NCI-H1105 (cell line): ENCODE measurements at places on chromosomes 4 and X.
A peak's percentile ranks its signal among the peaks of the same experiment; 100 is the strongest.

- no peak for DNase-seq
Measured at GRCh38 chrX:110414679-110415439, 56.2 kb downstream of the RTL9 start.

GRCh38 chr4:140935254-140935653, 179.1 kb upstream of the TBC1D9 start:
- peak; percentile 40 for DNase-seq

- DNase-seq = no peak
Measured at GRCh38 chrX:154333837-154334271, 38.3 kb downstream of the TKTL1 start.

- no peak for DNase-seq
Measured at GRCh38 chr4:110635163-110635865, 12.4 kb upstream of the PITX2 start.

GRCh38 chrX:48538641-48539344, 721 bp upstream of the TBC1D25 start:
- DNase-seq = no peak

GRCh38 chr4:177281351-177281909, 28.2 kb upstream of the NEIL3 start:
- DNase-seq = no peak

DNA sequence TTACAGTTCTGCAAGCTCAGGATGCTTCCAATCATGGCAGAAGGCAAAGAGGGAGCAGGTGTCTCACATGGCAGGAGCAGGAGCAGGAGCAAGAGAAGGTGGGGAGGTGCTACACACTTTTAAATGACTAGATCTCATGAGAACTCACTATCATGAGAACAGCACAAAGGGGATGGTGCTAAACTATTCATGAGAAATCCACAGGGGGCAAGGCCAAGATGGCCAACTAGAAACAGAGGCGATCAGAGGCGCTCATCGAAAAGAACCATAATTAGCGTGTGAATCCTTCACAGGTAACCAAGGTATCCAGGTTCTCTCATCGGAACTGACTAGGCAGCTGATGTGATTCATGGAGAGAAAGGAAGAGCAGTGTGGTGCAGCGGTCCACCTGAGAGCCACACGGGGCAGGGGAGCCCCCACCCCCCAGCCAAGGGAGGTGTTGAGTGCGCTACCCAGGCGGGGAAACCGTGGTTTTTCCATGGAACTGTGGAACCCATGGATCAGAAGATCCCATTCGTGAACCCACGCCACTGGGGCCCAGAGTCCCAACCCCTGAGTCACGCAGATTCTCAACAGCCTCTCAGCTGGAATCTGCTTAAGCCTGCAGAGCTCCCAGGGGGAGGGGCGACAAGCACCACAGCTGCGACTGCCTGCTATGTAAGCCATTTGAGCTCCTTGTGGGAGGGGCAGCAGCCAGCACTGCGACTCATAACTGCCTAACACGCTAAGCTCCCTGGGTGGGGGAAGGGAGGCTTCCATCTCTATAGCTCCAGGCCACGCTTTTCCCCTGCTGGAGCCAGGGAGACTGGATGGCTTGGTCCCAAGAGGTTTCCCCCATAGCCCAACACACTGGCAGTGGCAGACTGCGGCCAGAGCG, 46.7 kb downstream of the FGF16 start:
- no peak for DNase-seq
